ENCODE measurements at places on chromosomes 11 and 22. TPM values are rescaled to one million over a fixed set of nuclear protein-coding genes. Genes with fewer than 3 reads are reported as not detected.

CPT1B gene
- 12.6 TPM for total RNA-seq

SERPING1 gene
- total RNA-seq: not detected

GTSE1 gene
- total RNA-seq: 15.6 TPM

ADAMTS15 gene
- total RNA-seq: not detected

NPTXR gene
- 2.0 TPM for total RNA-seq

RPLP2 gene
- total RNA-seq: 1,055 TPM

ZNF215 gene
- 5.5 TPM for total RNA-seq

MRGPRE gene
- total RNA-seq: not detected

Measured in SK-MEL-5 (cell line).